ENCODE measurements at places on chromosomes 3 and 15. TPM values are rescaled to one million over a fixed set of nuclear protein-coding genes. Genes with fewer than 3 reads are reported as not detected.

GRCh38 chr3:119240101-119240590 lies 532 bp downstream of the B4GALT4 start:
- peak overlapping the region; percentile 57 for H3K4me3 ChIP-seq
- H3K27me3 ChIP-seq: no peaks in the 10 kb centered on the region
- H3K36me3 ChIP-seq: peaks cover 7% of the 10 kb centered on the region
- H3K27ac ChIP-seq: peak overlapping the region; percentile 58

- H3K27ac ChIP-seq: no peak overlapping the region
- H3K4me1 ChIP-seq: no peaks in the 10 kb centered on the region
- no peak overlapping the region for H3K4me3 ChIP-seq
- no peaks in the 10 kb centered on the region for H3K27me3 ChIP-seq
These were observed 359.4 kb downstream of the CACNA2D3 start for GRCh38 chr3:54481606-54482365.

ZNF80 gene
- 0.09 TPM for total RNA-seq

WNT5A gene
- 2.9 TPM for total RNA-seq

DNA sequence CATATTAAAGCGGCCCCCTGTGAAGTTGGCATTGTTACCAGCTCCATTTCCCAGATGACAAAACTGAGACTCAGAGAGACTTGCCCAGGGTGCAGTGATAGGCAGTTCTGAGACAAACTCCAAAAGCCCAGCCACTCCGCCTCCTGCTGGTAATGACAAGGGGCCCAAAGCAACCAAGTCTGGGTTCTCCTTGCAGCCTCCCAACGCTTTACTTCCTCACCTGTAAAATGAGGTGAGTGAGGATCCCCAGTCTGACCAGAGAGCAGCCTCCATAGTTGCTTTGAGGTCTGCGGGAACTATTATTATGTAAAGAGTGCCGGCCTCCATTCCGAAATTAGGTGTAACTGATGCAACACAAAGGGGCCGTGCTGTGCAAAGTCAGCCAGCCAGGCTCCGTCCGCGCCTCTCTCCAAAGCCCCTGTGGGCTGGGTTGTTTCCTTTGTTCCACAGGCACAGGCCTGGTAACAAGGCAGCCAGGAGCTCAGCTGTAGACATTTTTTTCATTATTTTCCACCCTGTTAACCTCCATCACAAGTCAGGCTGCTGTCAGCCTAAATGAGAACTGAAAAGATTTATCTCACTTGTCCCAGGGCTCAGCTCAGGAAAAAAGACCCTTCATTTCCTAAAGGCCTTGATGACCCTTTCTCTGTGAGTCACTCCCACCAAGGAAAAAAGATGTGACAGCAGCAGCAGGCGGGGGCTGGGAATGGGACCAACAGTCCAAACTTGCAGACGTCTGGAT lies 139.1 kb upstream of the RAD18 start:
- no peak overlapping the region for H3K27ac ChIP-seq
- no peaks in the 10 kb centered on the region for H3K4me1 ChIP-seq
- no peaks in the 10 kb centered on the region for H3K36me3 ChIP-seq
- H3K4me3 ChIP-seq: no peak overlapping the region
- DNase-seq: no peak
- no peaks in the 10 kb centered on the region for H3K27me3 ChIP-seq

GRCh38 chr15:84804005-84804900 lies 12.9 kb upstream of the ALPK3 start:
- H3K27ac ChIP-seq: no peak overlapping the region
- no peaks in the 10 kb centered on the region for H3K4me1 ChIP-seq
- peaks cover 54% of the 10 kb centered on the region for H3K36me3 ChIP-seq
- no peaks in the 10 kb centered on the region for H3K27me3 ChIP-seq

- H3K36me3 ChIP-seq: no peaks in the 10 kb centered on the region
- no peaks in the 10 kb centered on the region for H3K27me3 ChIP-seq
- no peak overlapping the region for H3K27ac ChIP-seq
- no peaks in the 10 kb centered on the region for H3K4me1 ChIP-seq
- DNase-seq: no peak
- H3K4me3 ChIP-seq: no peak overlapping the region
These were observed 104.7 kb upstream of the TBC1D5 start for GRCh38 chr3:17847156-17847555.

FMN1 gene
- total RNA-seq: 2.6 TPM

- H3K4me3 ChIP-seq: no peak overlapping the region
- no peak for DNase-seq
- peaks cover 10% of the 10 kb centered on the region for H3K36me3 ChIP-seq
These were observed 130.1 kb downstream of the EEFSEC start for GRCh38 chr3:128283421-128283820.

DNA sequence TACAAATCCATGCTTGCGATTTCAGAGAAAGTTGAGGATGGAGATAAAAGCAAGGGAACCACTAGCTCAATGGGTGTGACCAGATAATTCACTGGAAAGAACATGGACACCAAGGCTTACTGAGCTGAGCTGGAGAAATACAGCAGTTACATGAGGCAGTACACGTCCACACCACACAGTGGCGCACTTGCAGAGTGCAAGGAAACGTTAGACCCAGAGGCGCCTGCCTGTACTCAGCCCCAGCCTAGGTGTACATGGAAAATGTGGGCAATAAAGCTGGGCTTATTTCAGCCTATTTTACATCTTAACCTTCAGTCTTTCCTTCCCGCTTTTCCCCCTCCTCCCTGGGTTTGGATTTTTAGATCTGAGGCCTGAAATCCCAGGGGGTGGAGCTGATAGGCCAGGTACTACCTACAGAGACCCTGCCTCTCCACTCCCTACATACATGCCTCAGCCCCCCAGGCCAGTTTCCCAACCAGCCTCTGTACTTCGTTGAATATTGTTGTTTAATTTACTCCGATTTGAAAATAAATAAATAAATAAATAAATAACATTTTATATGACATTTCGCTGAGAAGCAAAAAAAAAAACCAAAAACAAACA lies 60.1 kb downstream of the PCOLCE2 start:
- H3K27me3 ChIP-seq: peaks cover 3% of the 10 kb centered on the region
- H3K4me3 ChIP-seq: no peak overlapping the region
- H3K4me1 ChIP-seq: no peaks in the 10 kb centered on the region
- H3K36me3 ChIP-seq: no peaks in the 10 kb centered on the region
- H3K27ac ChIP-seq: no peak overlapping the region
- DNase-seq: peak; percentile 42

- H3K27me3 ChIP-seq: no peaks in the 10 kb centered on the region
- no peak for DNase-seq
- H3K4me3 ChIP-seq: no peak overlapping the region
- H3K27ac ChIP-seq: no peak overlapping the region
These were observed 62.7 kb upstream of the BLM start for GRCh38 chr15:90654233-90655136.

WDR93 gene
- 0.09 TPM for total RNA-seq

- peaks cover 10% of the 10 kb centered on the region for H3K4me1 ChIP-seq
- peaks cover 40% of the 10 kb centered on the region for H3K36me3 ChIP-seq
- H3K27me3 ChIP-seq: no peaks in the 10 kb centered on the region
- no peak for DNase-seq
- H3K4me3 ChIP-seq: no peak overlapping the region
- no peak overlapping the region for H3K27ac ChIP-seq
These were observed 30.7 kb downstream of the MBNL1 start for GRCh38 chr3:152299249-152299976.

TRPM1 gene
- 0.09 TPM for total RNA-seq

FYCO1 gene
- total RNA-seq: 7.8 TPM

GRCh38 chr3:105394177-105394576 lies 27.5 kb downstream of the ALCAM start:
- H3K27me3 ChIP-seq: no peaks in the 10 kb centered on the region
- no peak for DNase-seq
- H3K36me3 ChIP-seq: no peaks in the 10 kb centered on the region
- H3K4me1 ChIP-seq: no peaks in the 10 kb centered on the region
- no peak overlapping the region for H3K27ac ChIP-seq

DNA sequence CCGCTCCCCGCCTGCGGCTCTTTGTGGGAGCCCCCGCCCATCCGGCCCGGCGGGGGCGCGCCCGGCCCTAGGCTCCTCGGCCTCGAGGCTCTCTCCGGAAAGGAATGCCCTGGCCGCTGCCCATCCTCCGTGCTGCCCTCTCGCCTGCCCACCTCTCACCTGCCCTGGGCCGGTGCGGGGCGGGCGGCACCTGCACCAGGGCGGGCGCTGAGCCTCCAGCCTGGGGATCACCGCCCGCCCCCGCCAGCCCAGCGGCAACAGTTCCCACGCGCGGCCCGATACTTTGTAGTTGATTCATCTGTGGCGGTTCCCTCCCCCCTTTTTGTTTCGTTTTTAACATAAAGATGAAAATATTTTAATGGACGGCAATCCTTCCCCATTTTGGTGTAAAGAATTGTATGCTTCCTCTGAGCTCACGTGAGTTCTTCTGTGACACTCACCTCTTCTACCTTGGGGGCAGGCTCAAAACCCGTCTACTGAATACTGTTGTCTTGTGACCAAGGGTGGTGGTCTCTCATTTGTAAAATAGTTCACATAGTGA lies 1.9 kb downstream of the KLF13 start:
- H3K4me3 ChIP-seq: peak overlapping the region; percentile 90
- H3K27ac ChIP-seq: peak overlapping the region; percentile 84
- no peaks in the 10 kb centered on the region for H3K27me3 ChIP-seq
- peak; percentile 67 for DNase-seq

DNA sequence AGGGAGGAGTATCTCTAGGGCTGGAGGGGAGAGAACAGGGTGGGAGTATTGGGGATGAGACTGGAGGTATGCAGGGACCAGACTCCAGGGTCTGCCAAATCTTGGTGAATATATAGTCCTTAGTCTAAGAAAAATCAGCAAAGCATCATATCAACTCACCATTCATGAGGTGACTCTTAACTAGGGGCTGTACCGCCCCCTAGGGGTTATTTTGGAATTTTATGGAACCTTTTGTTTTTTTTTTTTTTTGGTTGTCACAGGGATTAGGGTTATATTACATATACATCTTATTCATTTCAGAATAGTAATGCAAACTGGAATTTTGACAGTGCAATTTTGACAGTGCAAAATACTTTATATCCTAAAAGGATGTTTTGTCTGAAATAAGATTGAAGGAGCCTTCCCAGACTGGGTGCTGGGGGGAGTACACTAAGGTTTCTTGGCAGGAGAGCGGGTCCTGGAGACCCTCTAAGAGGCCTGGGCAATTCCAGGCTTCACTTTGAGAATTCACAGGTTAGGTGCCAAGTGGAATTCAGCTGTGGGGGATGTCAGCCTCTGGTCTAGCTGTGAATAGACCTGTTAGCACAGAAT lies 7.5 kb downstream of the CMTM7 start:
- H3K27me3 ChIP-seq: no peaks in the 10 kb centered on the region
- H3K27ac ChIP-seq: no peak overlapping the region
- DNase-seq: peak; percentile 81
- H3K36me3 ChIP-seq: no peaks in the 10 kb centered on the region
- H3K4me1 ChIP-seq: peaks cover 14% of the 10 kb centered on the region

FAM240A gene
- total RNA-seq: 0.05 TPM

GRCh38 chr3:102060814-102061213 lies 211.5 kb downstream of the NFKBIZ start:
- peaks cover 8% of the 10 kb centered on the region for H3K4me1 ChIP-seq
- no peak for DNase-seq
- no peak overlapping the region for H3K4me3 ChIP-seq
- no peak overlapping the region for H3K27ac ChIP-seq
- no peaks in the 10 kb centered on the region for H3K27me3 ChIP-seq

DNA sequence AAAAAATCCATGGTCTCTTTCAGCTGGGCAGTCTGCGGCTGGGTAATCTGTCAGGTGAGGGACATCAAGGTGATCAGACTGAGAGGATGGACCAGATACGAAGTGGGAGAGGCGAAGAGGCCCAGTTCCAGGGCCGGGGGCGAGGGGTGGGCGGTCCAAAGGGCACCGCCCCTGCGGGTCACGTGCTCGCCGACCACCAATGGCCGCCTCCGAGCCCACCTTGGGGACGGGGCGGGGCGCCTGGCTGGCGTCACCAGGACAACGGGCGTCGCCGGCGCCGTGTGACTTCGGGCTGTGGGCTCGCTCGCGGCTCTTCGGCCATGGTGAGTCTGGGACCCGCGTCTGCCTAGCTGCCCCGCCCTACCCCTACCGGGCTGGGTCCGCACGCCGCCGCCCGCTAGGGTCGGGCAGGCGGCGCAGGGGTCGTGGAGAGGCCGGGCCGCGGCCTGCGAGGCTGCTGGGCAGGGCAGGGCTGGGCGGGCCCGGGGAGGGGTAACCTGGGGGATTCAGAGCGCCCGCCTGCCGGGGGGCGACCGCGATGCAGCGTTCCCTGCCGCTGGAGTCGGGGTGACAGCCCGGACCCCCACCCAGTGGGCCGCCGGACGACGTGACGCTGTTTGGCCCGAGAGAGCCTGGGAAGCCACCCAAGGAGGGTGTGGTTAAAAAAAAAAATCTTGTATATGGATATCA lies at the start of gene FBXL2:
Gene FBXL2, plus strand, starts transcription at position 250 of the 690 bp plus-strand sequence. Its CDS starts 71 bp downstream, at position 321.
- H3K27me3 ChIP-seq: peaks cover 18% of the 10 kb centered on the region
- H3K4me1 ChIP-seq: peaks cover 4% of the 10 kb centered on the region
- H3K4me3 ChIP-seq: peak within 1 kb of the TSS; percentile 40
- DNase-seq: peak; percentile 15
- H3K27ac ChIP-seq: no peak within 1 kb of the TSS

MRPL47 gene
- total RNA-seq: 66.9 TPM

DNA sequence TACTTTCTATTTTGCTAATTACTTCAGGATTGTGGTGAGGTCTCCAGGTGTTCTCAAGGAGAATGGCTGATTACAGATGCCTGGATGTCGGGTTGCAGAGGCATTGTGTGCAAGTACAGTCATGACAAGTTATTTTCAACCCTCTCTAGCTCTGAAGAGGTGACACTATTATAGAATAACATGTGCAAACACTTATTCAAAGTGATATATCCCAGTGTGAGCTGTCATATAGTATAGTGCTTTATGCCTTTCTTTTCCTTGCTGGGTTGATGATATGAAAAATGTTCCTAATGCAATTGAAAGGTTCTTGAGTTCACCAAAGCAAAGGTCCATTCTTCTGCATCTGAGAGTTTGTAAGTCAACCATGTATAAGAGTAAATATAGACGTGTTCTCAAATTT lies 167.2 kb downstream of the SPATA16 start:
- H3K27me3 ChIP-seq: no peaks in the 10 kb centered on the region
- no peak overlapping the region for H3K27ac ChIP-seq
- no peak overlapping the region for H3K4me3 ChIP-seq
- no peaks in the 10 kb centered on the region for H3K36me3 ChIP-seq

DNA sequence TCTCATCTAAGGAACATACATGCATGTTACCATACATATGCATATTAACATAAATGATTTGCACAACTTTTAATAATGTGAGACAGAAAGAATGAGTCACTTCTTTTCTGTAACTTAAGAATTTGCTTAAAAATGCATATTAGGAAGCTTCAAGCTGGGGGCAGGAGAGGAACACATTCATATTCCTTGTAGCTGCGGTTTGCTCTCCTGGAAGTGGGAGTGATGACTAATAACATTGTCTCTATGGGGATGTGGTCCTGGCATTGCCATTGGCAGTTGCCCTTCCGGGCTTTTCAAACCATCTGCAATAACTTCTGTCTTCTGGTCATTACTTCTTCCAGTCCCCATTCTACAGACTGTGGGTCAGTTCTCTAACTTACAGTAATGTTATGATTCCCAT lies 15.6 kb downstream of the CHST2 start:
- H3K27me3 ChIP-seq: no peaks in the 10 kb centered on the region
- H3K27ac ChIP-seq: no peak overlapping the region
- H3K4me1 ChIP-seq: peaks cover 3% of the 10 kb centered on the region
- no peaks in the 10 kb centered on the region for H3K36me3 ChIP-seq
- no peak for DNase-seq
- no peak overlapping the region for H3K4me3 ChIP-seq

GRCh38 chr3:4809922-4810321 lies 169.3 kb upstream of the BHLHE40 start:
- no peak overlapping the region for H3K27ac ChIP-seq
- no peaks in the 10 kb centered on the region for H3K27me3 ChIP-seq
- DNase-seq: no peak
- peaks cover 3% of the 10 kb centered on the region for H3K4me1 ChIP-seq
- no peak overlapping the region for H3K4me3 ChIP-seq

ADAMTS9 gene
- total RNA-seq: 3.7 TPM

GRCh38 chr15:50241684-50242450 lies 23.7 kb downstream of the HDC start:
- H3K36me3 ChIP-seq: no peaks in the 10 kb centered on the region
- no peaks in the 10 kb centered on the region for H3K27me3 ChIP-seq

PRTG gene
- 0.99 TPM for total RNA-seq
